Activated CD8-positive, alpha-beta T cell treated with anti-CD3 and anti-CD28 coated beads, Interleukin-2, amount 10 ng/mL, durations not matched to agents 7 days and 5 days (primary cell): ENCODE measurements at places on chromosomes 12 and 14. TPM values are rescaled to one million over a fixed set of nuclear protein-coding genes. Genes with fewer than 3 reads are reported as not detected.
A peak's percentile ranks its signal among the peaks of the same experiment; 100 is the strongest.

DNA sequence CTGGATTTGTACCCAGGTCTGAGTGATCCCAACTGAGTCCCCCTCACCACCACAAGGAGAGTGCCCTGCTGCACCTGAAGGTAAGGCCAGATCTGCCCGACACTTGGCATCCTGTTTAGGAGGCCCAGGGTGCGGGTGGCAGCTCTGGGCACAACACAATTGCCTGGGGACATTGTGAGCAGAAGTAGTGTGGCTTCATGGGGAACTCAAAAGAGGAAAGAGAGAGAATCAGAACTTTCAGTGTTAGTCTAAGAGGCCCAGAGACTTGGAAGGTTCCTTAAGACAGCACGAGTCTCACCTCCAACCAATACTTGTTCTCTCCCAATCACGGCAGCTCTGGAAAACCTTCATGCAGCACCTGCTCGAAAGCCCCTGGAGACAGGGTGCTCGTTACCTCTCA lies 6.6 kb upstream of the SLC8B1 start:
- H3K27me3 ChIP-seq = peaks cover 9% of the 10 kb centered on the region
- no peak overlapping the region for H3K27ac ChIP-seq
- no peak for DNase-seq

DNA sequence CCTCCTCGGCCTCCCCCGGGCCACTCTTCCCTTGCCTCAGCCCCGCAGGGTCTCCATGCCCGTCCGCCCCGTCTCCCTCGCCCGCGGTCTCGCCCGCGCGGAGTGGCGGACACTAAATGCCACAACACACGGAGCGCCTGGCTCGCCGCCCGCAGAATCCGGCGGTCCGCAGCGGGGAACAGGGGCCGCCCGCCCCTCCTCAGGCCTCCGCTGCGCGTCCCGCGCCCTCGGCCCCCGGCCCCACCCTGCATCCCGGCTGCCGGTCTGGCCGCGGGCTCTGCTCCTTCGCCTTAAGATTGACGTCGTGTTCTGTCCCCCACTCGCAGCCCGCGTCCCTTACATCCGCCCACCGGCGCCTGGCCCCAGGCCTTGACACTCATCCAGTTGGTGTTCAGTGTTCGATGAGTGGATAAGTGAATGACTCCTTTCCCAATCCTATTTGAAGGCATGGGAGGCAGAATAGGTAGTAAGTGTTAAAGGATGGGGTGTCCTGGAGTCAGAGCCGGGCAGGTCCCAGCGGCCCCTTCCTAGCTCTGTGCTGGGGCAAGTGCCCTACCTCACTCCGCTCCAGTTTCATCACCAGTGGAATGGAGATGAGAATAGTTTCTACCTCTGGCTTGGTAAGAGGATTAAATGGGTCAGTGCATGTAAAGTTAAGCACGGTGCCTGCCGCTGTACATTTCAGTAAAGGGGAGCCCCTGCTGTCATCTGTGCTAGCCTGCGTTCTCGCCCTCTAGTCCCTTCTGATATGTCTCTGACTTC lies 622 bp downstream of the TECPR2 start:
- peak overlapping the region; percentile 93 for H3K4me3 ChIP-seq
- no peaks in the 10 kb centered on the region for H3K27me3 ChIP-seq
- H3K27ac ChIP-seq = peak overlapping the region; percentile 88
- DNase-seq = peak; percentile 48
- peaks cover 41% of the 10 kb centered on the region for H3K4me1 ChIP-seq
- H3K36me3 ChIP-seq = peaks cover under 1% of the 10 kb centered on the region

The CCDC197 gene
- total RNA-seq = not detected

GRCh38 chr12:78062786-78063185 lies 232.1 kb downstream of the NAV3 start:
- no peak for DNase-seq
- no peak overlapping the region for H3K27ac ChIP-seq
- H3K4me1 ChIP-seq = no peaks in the 10 kb centered on the region
- H3K4me3 ChIP-seq = no peak overlapping the region
- no peaks in the 10 kb centered on the region for H3K27me3 ChIP-seq
- no peaks in the 10 kb centered on the region for H3K36me3 ChIP-seq

DNA sequence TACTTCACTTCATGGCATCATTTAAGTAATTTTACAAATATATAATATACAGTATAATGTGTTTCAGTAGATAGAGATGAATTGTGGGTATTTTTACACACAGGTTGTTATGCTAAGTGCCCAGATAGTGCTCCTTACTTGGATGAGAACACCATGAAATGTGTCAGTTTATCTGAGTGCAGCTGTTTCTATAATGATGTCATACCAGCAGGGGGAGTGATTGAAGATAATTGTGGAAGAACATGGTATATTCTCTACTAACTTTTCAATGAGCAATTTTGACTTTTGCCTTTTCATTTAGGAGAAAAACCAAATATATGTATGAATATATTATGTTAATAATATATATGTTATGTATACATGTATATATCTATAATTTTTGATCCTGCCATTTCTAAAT lies 221.6 kb downstream of the LRRK2 start:
- no peaks in the 10 kb centered on the region for H3K4me1 ChIP-seq
- H3K4me3 ChIP-seq = no peak overlapping the region
- H3K27me3 ChIP-seq = no peaks in the 10 kb centered on the region
- no peak for DNase-seq
- H3K27ac ChIP-seq = no peak overlapping the region
